ENCODE measurements at places on chromosomes 2 and 18.

DNA sequence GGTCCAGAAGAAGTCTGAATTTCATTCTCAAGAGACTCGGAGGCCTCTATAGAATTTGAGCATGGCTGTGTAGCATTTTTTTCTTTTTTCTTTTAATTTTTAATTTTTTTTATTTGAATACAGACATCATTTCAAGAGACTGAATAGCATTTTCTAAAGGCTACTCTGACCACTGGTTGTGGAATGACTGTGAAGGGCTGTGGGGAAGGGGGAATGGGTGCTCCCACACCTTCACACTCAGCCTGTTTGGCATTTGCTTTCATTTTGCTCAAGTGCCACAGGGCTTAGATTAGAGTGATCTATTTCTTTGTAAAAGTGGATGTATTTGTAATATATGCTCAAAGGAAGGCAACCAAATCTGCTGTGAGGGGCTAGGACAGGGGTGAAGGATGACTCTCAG, 142.0 kb upstream of the SPOPL start:
- DNase-seq = no peak

DNA sequence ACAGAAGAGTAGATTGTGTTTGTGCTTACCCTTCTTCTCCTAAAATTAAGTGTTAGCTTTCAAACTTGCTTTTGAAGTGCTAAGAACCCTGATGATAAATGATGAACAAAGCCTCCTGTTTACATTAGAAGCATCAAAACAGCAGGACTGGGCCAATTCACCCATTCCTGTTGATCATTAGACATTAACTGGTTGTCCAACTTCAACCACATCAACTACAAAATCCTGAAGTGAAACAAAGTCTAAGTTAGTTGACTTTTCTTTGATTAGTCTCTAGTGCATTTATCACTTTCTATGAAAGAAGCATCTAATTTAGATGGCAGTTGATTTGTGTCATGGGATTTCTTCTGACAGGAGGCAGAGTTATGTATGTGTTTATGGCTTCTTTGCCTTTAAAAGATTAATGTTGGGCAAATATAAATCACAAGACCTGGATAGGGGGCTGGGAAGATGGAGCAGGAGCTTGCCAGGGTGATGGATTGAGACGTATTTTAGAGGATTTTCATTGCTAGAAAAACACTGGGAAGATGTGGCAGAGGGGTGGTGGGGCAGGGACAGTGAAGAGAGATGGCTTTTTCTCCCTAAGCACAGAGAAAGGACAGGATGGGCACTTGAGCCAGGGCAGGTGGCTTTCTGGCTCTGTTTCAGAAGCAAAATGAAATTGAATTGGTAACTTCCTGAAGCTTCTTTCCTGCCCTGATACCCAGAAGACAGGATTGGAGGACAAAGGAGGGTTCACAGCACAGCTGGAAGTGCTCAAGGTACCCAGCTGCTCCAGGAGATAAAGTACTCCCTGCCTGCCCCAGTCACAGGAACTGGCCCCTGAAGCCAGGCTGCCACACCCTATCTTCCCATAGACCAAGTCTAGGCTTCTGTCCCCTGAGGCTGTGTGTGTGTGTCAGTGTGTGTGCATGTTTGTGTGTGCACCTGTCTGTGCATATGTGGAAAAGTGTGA, 20.5 kb downstream of the GYPC start:
- DNase-seq = no peak

GRCh38 chr2:105486762-105487141, 87.9 kb upstream of the FHL2 start:
- no peak for DNase-seq

DNA sequence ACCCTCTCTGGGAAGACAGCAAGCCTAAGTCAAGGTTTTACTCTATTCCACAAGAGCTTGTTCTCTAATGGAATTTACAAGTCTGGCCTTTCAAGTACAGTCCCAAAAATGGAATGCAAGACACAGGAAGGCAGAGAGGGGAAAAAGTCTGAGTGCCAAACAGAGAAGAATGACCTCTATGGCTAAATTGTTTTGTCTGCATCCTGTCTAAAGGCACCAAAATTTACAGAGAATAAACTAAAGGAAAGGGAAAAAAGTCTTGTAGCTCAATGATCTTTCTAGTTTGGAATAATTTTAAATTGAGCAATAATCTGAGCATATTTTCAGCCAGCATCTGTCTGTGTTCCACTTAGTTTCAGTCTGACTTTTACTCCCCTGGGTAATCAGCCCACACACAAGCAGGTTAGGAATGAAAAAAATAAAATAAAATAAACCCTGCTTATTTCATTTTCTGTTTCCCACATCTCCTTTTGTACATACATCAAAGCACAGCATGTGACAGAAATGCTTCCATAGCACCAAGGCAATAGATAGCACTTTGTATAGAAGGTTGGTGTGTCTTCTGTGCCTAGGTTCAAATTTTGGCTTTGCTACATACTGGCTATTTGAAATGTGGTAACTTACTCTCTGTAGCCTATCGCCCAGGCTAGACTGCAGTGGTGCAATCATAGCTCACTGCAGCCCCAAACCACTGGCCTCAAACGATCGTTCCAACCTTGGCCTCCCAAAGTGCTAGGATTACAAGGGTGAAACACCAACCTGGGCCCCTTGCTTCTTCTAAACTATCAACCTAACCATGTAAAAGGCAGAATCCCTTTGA, 105.1 kb downstream of the SLC8A1 start:
- DNase-seq = no peak

GRCh38 chr2:233386382-233387041, 32.2 kb downstream of the DGKD start:
- DNase-seq = no peak

- no peak for DNase-seq
Observed at GRCh38 chr2:201357221-201357620, at the start of gene FLACC1. FLACC1 (minus strand) TSS chr2:201357345; CDS start chr2:201351404, 5,941 bp downstream.

GRCh38 chr18:7926526-7926925, 359.4 kb downstream of the PTPRM start:
- peak; percentile 77 for DNase-seq

- no peak for DNase-seq
Observed at GRCh38 chr2:97651114-97651513, 5.3 kb downstream of the COX5B start.

DNA sequence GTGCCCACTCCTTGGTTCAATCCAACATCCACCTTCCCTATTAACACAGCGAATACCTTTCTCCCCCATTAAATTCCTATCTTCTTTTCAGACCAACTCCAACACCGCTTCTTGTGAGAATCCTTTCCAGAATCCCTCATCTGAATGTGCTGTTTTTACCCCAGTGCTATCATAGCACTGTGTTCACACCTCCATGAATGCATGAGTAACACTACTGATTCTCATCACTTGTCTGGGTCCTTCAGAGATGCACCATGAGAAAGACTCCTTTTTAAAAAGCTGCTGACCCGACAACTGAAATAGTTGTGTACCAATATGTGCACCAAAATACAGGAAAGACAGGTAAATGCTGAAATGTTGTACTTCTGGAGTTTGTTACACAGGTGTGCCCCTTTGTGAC, 18.8 kb downstream of the MGAT4A start:
- DNase-seq = no peak

- DNase-seq = peak; percentile 2
Observed at GRCh38 chr18:20971886-20972267, 139.7 kb downstream of the ROCK1 start.

- no peak for DNase-seq
Observed at GRCh38 chr2:196399722-196400691, 228.6 kb upstream of the STK17B start.

DNA sequence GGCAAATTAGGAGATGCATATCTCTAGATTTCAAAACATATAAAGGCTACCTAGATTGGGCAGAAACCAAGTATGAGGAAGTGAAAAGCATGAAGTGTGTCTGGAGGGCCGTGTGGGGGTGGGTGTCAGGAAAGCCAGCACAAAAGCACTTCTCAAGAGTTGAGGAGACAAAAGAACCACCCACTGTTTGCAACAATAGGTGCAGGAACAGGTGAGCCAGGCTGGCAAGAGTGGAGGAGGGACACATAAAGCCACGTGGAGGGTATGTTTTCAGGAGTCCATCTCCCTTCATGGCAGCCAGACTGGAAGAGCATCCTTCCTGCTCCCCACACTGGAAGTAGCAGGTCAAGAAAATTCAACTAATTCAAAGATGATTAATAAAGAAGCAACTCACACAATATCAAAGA, 96.4 kb downstream of the CERS6 start:
- no peak for DNase-seq

Data from SHP77 (cell line).